ENCODE measurements at places on chromosomes 16 and 17.

DNA sequence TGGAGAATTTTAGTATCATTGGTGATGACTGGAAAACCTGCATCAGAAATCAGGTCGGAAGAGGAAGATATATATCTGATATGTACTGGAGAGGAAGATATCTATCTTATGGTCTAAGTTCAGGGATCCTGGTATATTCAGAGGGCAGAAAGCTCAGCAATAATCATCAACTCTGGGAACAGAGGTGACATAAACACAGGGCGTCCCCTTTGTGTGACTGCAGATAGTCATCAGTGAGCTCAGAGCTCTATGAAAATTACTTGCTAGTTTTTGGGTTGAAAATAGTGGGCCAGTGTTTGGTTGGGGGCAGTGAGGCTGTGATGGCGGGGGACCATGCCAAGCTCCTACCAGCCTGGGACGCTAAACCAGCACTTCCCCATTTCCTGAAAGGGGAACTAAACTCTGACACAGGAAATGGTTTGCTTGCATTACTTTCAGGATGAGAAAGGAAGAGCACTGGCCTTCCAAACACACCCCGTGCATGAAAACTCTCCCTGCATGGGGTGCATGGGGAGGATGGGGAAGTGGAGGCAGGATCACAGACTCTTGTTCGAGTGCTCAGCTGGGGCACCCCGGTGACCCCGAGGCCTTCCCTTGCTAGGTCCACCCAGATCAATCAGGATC is 15.8 kb downstream of the NOD2 start:
- no peak for DNase-seq

DNA sequence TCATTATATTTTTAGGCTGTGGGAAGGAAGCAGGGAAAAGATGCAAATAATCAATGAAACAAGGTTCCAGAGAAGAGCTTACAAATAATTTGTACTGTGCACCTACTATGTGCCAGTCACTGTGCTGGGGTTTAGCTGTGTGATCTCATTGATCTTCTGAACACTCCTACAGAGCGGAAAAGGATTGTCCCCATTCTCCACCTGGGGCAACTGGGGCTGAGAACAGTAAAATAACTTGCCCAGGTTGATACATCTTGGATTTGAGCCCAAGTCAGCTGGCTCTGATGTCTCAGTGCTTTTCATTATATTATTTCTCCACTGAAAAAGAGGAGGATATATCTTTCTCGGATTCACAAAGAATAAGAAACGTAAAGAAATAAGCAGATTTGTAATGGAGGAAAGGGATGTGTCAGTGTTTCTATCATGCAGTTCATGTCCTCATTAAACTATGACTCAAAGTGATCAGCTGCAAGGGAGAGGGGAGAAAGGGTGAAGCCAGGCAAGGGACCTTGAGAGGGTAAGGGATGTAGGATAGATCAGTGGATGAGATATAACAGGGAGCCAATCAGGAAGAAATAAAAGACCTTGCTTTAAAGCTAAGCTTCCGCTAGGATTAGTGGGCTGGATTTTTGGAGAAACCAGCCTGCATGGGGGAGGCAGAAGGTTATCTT is 143.6 kb upstream of the NOL11 start:
- no peak for DNase-seq

DNA sequence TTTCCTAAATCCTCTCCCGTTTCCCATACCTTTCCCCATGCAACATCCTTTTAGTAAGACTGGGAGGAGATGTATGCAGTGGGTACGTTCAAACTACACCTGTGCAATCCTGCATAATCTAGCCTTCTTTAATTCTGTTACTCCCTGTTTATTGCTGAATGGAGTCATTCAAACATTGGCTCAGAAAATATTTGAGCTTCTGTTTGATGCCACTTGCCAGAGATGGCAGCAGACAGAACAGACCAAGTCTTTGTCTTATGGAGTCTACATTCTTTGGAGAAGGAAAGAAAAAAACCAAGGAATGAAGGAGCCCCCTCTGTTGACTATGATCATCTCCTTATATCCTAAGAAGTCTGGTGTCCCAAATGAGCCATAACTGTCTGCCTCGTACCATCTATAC is 288.8 kb downstream of the HAPSTR1 start:
- DNase-seq = no peak

- no peak for DNase-seq
These were observed 19.3 kb downstream of the TSPOAP1 start for GRCh38 chr17:58308985-58309917.

- no peak for DNase-seq
These were observed 22.2 kb upstream of the NFATC3 start for GRCh38 chr16:68062910-68063393.

DNA sequence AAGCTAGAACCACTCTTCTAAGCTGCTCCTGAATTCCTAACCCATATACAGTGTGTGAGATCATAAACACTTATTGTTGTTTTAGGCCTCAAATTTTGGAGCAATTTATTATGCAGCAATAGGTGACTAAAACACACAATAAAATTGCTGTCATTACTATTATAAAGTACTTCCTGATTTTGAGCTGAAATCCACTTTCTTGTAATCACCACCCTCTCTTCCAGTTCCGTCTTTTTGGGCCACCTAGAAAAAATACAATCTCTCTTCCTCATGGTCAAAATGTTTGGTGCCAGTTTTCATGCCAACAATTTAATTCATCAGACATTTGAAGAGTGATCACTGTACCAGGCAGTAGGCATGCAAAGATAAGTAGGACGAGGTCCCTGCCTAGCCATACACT is 43.3 kb upstream of the NF1 start:
- no peak for DNase-seq

DNA sequence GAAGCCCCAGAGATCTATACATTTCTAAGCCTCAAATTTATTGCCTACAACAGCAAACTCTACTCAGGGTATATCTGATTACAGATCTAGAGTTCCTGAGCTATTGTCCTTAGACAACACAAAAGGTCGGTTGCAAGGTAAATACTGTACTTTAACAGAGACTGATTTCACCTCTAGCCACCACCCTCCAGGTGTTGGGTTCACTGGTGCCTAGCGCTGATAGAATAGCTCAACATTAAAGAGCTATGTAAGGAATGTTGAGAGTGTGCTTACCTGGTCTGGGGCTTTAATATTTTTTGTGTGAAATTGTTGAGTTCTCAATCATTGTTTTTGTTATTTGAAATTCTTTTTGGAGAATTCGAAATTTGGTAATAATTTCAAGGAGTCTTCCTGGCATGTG is 277.0 kb upstream of the PSMD7 start:
- DNase-seq = no peak

GRCh38 chr16:17354141-17354601 is 116.6 kb downstream of the XYLT1 start:
- DNase-seq = no peak

- no peak for DNase-seq
These were observed 220.0 kb downstream of the NTN1 start for GRCh38 chr17:9241371-9241712.

GRCh38 chr17:32503251-32504165 is 16.7 kb downstream of the CDK5R1 start:
- DNase-seq = no peak

- no peak for DNase-seq
These were observed 16.4 kb downstream of the SLC5A10 start for GRCh38 chr17:18968345-18968744.

- DNase-seq = no peak
These were observed 31.4 kb downstream of the HS3ST3B1 start for GRCh38 chr17:14332331-14332730.

GRCh38 chr17:17723354-17724261 is 42.4 kb downstream of the RAI1 start:
- DNase-seq = no peak

DNA sequence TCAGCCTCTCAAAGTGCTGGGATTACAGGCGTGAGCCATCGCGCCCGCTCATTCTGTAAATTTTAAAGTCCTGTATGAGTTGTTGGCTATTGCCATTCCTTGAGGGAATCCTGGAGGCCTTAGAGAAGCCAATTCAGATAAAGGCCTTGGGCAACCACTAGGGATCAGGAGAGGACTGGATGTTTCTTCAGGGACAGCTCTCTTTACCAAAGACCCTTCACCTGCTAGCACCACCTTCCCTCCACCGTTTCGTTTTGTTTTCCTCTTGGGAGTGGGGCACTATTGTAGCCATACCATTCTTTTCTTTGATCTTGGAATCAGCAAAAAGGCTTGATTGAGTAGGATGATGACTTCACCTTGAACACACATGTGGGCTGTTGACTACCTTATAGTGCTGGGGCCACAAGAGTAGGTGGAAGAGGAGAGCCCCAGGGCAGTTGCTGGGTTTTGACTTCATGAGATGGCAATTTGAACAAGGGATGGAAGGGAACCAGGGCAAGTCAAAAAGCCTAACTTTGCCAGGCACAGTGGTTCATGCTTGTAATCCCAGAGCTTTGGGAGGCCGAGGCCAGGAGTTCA is 7.0 kb upstream of the ANKRD40CL start:
- DNase-seq = no peak

DNA sequence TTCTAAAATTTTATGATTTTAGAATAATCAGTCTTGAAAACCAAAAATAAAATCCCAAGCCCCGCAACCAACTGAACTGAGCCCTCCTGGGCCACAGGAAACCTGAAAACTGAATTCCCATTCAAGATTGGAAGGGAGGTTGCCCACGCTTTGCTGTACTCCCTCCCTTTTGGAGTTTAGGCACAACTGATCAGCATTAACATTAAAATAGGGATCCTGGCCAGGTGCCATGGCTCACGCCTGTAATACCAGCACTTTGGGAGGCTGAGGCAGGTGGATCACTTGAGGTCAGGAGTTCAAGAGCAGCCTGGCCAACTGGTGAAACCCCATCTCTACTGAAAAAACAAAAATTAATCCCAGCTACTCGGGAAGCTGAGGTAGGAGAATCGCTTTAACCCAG is 52.7 kb upstream of the NETO2 start:
- DNase-seq = no peak

Measured in HuH-7 (cell line).